ENCODE measurements at places on chromosomes 3 and 15. TPM values are rescaled to one million over a fixed set of nuclear protein-coding genes. Genes with fewer than 3 reads are reported as not detected.

Gene CSPG4
- total RNA-seq = not detected

DNA sequence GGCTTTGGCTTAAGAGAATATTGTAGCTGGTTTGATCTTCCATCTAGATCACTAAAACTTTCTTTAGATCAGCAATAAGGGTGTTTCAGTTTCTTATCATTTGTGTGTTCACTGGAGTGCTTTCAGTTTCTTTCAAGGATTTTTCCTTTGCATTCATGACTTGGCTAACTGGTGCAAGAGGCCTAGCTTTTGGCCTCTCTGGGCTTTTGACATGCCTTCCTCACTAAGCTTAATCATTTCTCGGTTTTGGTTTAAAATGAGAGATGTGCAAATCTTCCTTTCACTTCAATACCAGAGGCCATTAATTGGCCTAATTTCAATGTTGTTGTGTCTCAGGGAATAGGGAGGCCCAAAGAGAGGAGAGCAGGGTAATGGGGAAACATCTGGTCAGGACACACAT, 30.3 kb upstream of the CCNB2 start:
- peaks cover under 1% of the 10 kb centered on the region for H3K36me3 ChIP-seq
- no peaks in the 10 kb centered on the region for H3K4me1 ChIP-seq
- no peaks in the 10 kb centered on the region for H3K27me3 ChIP-seq
- H3K27ac ChIP-seq = no peak overlapping the region

- H3K4me3 ChIP-seq = no peak overlapping the region
- no peaks in the 10 kb centered on the region for H3K4me1 ChIP-seq
- no peak for DNase-seq
- peaks cover 9% of the 10 kb centered on the region for H3K27me3 ChIP-seq
- no peaks in the 10 kb centered on the region for H3K36me3 ChIP-seq
Observed at GRCh38 chr3:142849148-142849547, 39.7 kb downstream of the PCOLCE2 start.

DNA sequence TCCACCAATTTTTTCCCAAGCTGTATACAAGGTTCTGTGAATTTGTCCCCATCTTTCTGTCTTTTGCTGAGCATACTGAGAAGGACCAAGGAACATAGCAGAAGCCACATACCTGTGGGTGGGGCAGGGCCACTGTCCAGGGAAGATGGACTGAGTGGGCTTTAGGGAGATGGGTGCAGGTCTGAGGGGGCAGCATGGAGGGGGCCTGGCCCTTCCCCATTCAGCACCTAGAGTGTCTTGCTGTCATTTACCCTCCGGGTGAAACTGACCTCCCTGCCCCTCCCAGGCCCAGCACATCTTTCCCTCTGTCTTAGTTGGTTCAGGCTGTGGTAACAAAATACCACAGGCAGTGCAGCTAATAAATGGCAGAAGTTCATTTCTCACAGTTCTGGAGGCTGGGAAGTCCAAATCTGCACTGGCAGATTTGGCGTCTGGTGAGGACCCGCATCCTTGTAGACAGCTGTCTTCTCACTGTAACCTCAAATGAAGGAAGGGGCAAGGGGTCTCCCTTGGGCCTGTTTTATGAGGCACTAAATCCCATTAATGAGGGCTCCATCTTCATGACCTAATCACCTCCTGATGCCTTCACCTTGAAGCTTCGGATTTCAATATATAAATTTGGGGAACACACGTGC, 180.0 kb upstream of the SMAD3 start:
- peaks cover 25% of the 10 kb centered on the region for H3K4me1 ChIP-seq
- H3K27me3 ChIP-seq = no peaks in the 10 kb centered on the region
- no peak overlapping the region for H3K27ac ChIP-seq

Measured in endothelial cell of umbilical vein (primary cell).